ENCODE measurements at places on chromosomes 4 and X.

DNA sequence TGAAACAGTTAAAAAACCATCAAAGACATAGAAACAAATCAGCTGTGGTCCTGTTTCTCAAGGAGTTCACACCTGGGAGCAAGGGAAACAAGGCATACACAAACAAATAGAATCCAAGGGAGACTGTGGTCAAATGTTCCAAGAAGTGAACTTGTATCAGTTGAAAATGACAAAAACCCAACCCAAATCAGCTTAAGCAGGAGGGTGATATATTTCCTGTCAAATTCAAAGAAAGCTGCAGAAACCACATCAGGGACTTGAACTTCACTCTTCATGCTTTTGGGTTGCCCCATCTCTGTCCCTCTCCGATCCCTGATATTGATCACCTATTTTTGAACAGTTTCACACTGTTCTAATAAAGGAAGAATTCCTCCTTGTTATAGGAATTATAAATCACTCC, 148.6 kb upstream of the FMR1 start:
- no peak for DNase-seq

DNA sequence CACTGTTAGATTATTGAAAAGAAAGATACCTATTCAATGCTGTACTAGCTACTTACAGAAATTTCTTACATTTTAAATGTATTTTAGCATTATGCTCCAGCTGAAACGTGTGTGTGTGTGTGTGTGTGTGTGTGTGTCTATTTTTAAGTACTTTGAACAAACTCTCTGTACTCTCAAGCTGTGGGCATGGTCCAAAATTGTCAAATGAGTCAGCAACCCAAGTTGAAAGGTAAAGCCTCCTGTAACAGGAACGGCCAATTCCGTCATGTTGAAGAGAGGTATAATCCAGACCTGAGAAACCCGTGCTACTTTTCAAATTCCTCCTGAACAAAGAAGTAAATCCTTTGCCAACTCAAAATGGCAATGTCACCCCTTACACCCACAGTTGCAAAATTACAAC, 20.5 kb downstream of the MAOB start:
- no peak for DNase-seq

GRCh38 chrX:129777218-129778030, 2.3 kb upstream of the SASH3 start:
- DNase-seq: peak; percentile 63

- no peak for DNase-seq
Observed at GRCh38 chrX:115490814-115491213, 70.2 kb upstream of the PLS3 start.

GRCh38 chr4:185322803-185323202, 72.9 kb downstream of the LRP2BP start:
- DNase-seq: no peak

- no peak for DNase-seq
Observed at GRCh38 chr4:84238247-84239090, 260.6 kb downstream of the NKX6-1 start.

GRCh38 chr4:10673817-10674369, 10.7 kb downstream of the CLNK start:
- DNase-seq: no peak

DNA sequence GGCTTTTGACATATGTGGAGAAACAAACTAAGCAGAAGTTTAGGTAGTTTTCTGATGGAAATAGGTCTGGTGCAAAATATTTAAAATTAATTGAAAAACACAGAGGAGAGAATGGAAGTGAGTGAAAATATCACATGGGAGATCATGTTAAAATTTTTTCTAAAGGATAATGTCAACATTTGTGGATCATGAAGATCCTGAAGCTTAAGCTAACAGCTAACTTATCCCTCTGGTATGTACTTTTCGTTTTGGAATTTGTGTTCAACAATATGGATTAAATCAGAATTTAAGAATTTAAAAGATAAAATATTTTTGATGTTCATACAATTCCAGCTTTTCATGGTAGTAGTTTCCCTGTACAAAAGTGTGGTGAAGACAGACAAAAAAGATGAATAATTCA, 572.8 kb upstream of the FAM241A start:
- DNase-seq: no peak

GRCh38 chr4:40525752-40526598, 103.7 kb downstream of the RBM47 start:
- DNase-seq: no peak

- peak; percentile 24 for DNase-seq
Observed at GRCh38 chrX:20412871-20413486, 146.3 kb upstream of the RPS6KA3 start.

DNA sequence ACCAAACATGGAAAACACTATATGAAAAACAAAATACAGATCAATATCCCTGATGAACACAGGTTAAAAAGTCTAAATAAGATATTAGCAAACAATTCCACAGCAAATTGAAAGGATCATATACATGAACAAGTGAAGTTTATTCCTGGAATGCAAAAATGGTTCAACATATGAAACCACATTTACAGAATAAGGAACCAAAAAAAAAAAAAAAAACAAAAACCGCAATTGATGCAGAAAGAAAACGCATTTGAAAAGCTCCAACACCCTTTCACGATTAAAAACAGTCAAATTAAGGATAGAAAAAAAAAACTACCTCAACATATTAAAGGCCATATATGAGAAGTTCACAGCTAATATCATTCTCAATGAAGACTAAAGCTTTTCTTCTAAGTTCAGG, 45.4 kb upstream of the STS start:
- no peak for DNase-seq

GRCh38 chr4:133623847-133624246, 474.8 kb downstream of the PCDH10 start:
- DNase-seq: no peak

DNA sequence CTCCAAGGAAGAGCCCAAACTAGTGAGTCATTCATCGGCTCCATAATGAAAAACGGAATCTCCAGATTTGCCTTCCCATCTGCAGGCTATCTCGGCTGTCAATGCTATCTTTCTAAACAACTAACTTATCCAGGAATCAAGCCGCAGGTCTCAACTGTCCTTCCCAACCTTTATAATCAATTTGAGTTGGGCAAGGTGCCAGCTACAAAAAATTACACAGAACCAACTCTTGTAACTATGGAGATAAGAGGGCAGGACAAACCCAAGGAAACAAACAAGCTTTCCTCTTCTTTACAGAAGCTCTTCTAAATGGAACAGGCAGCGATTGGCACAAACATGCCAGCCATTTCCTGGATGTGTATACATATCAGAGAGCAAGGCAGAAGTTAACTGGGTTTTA, 61.2 kb upstream of the RAI2 start:
- no peak for DNase-seq

DNA sequence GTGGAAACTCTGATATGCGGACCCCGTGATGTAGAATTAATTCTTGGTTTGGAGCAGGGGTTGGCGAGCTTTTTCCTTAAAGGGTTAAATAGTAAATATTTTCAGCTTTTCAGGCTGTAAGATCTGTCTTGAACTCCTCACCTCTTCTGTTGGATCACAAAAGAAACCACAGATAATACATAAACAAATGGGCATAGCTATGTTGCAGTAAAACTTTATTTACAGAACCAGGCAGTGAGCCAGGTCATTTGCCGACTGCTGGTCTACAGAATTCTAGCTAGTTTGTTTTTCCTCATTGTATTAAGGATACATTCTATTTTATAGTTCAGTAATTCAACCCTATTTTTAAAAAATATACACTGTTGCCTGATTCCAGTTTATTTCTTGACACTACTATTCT, 116.6 kb downstream of the PAPSS1 start:
- no peak for DNase-seq

DNA sequence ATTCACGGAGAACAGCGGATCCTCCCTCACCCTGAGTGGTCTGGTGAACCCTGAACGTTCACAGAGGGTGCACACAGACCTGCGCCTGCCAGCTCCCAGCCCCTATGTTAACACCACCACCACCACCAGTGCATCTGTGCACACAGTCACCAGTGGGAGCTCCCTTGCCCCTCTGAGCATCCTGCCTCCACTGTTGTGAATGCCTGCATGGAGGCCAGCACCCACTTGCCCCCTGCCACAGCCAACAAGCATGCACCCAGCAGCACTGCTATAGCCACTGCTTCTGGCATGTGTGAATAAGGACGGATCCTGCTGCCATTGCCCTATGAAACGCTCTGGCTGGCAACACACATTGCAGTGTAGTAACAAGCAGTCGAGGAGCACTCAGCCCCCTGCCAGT, 29.1 kb upstream of the PWWP3B start:
- no peak for DNase-seq

DNA sequence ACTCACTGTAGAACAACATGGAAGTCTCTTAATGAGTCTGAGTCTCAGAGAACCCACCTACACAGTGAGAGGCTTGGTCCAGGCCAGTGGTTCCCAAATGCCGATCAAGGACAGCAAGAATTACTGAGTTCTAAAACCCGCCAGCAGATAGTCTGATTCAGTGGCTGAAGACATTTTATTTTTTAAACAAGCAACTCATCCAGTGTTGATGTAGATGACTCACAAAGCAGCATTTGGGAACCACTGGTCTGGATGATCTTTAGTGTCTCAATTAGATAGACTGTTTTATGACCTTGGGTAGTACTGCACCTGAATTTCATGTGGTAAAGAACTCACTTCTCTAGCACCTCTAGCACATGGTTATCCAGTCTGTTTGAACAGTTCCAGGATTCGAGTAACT, 193.6 kb downstream of the FBXW7 start:
- DNase-seq: no peak

GRCh38 chr4:1804638-1805492, 11.8 kb downstream of the FGFR3 start:
- DNase-seq: no peak

GRCh38 chr4:165799384-165799815, 73.6 kb upstream of the TLL1 start:
- peak; percentile 23 for DNase-seq

DNA sequence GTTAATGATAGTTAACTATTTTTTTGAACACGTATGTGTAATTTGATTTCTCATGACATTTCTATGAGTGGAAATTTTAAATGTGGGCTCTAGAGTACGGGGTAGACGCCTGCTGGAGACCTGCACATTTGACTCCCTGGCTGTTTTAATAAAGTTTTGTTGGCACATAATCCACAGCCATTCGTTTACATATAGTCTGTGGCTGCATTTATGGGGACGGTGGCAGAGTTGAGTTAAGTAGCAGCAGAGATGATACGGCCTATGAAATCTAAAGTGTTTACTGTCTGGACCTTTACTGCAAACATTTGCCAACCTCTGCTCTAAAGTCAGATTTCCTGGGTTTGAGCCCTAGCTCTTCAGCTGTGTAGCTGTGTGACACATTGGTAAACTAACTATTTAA, 118.8 kb downstream of the CHRNA9 start:
- DNase-seq: no peak

GRCh38 chrX:41265615-41266014, 68.3 kb upstream of the DDX3X start:
- DNase-seq: no peak

DNA sequence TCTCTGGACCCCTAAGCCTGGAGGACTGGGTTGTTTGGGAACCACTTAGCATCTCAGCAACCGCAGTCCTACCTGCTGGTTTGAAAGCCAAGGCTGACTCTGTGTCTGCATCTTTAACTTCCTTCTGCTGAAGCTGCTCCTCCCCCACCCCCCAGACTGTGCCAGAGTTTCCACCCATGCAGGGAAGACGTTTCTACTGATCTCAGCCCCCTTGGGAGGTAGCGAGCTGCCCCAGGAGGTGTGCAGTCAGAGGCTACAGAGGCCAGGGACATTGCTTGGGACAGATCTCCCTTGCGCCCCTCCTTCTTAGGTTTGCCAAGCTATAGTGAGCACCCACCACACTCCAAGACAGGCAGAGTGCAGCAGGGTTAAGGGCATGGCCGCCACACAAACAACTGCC, 4.7 kb upstream of the FATE1 start:
- DNase-seq: no peak

- no peak for DNase-seq
Observed at GRCh38 chr4:80465238-80465637, 129.7 kb downstream of the CFAP299 start.

DNA sequence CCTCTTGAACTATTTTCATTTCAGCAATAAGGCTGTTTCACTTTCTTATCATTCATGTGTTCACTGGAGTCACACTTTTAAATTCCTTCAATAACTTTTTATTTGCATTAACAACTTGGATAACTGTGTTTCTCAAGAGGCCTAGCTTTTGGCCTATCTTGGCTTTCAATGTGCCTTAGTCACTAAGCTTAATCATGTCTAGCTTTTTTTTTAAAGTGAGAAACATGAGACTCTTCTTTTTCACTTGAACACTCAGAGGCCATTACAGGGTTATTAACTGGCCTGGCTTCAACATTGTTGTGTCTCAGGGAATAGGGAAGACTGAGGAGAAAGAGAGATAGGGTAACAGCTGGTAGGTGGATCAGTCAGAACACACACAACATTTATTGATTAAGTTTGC, 64.0 kb upstream of the VCX2 start:
- no peak for DNase-seq

DNA sequence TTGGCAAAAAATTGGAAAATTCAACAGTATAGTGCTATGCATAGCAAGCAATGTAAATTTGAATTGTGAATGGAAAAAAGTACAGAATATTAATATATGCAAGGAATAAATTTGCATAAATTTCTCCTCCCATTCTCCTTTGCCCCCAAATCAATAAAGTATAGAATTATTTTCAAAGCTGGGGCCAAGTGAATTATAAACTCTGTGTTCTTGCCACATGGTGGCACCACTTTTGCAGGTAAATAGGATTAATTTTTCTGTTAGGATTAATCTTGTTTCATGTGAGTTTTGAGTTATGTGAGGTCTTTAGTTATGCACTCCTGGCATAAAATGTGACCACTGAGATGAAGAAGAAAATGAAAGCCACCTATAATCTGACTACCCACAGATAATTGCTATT, 19.9 kb downstream of the COPS4 start:
- no peak for DNase-seq

- DNase-seq: no peak
Observed at GRCh38 chr4:57985161-57985560, 875.0 kb upstream of the IGFBP7 start.

DNA sequence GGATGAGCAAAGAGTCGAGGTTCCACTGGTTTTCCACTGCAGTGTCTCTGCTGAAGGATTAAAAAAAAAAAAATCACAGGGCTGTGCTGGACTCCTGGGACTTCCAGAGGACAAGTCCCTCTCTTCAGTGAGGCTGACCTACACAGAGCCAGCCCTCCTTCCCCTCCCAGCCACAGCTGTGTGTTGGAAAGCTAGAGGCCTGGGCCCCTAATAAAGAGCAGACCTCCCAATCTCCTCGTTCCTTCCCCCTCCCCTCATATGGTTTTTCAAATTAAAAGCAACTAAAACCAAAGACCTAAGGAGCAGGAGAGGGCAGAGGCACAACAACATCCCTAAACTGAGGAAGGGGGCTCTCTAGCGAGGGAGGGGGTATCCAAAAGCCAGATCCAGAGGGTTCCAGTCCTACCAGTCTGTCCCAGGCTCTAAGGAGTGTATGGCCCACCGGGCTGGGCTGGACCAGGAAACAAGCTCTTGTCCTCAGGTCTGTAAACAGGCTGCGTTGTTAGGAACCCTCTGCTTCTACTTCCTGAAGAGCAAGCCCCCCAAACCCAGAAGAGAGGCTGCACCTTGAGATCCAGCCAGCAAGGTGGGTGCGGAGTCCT, 4.0 kb upstream of the PDGFRA start:
- no peak for DNase-seq

- no peak for DNase-seq
Observed at GRCh38 chr4:145719752-145720624, 40.0 kb downstream of the C4orf51 start.
